ENCODE measurements at places on chromosomes 7 and 10.

GRCh38 chr7:44961844-44962482 lies 16.9 kb downstream of the MYO1G start:
- no peak for DNase-seq

DNA sequence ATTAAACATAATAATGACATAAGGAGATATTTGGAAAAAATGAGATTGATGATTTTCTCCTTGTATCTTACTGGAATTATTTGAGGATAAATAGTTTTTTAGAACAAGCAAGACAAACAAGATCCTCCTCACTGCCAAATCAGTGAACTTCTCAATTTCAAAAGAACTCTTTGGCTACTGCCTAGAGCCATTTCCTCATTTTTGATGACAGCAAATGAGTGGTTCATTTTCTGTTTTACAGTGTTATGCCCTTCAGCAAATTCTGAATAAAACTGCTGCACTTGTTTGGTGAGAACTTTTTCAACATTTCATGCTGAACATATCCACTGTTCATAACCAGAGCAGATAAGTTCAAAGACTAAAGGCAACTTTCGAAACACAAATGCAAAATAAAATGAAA lies 42.5 kb upstream of the AHR start:
- DNase-seq, result no peak

GRCh38 chr7:91929463-91929862 lies 11.2 kb upstream of the AKAP9 start:
- DNase-seq, result no peak

- no peak for DNase-seq
These were observed 141.5 kb downstream of the LRRN3 start for GRCh38 chr7:111232249-111233084.

- no peak for DNase-seq
These were observed 80.2 kb upstream of the NEBL start for GRCh38 chr10:20977300-20977699.

- no peak for DNase-seq
These were observed 253.6 kb upstream of the NPVF start for GRCh38 chr7:25481891-25482290.

Measured in NK-92 treated with Interleukin-12 subunit alpha and Interleukin-12 subunit beta, amount 100 ng/mL, for 24 hours (cell line).